ENCODE measurements at places on chromosomes 2 and 18. TPM values are rescaled to one million over a fixed set of nuclear protein-coding genes. Genes with fewer than 3 reads are reported as not detected.

CUL3 gene
- polyA plus RNA-seq = 107 TPM

CD207 gene
- polyA plus RNA-seq = not detected

ACMSD gene
- polyA plus RNA-seq = 1.1 TPM

CLHC1 gene
- polyA plus RNA-seq = 21.5 TPM

NTSR2 gene
- 3.5 TPM for polyA plus RNA-seq

AQP12B gene
- polyA plus RNA-seq = 0.44 TPM

LYG1 gene
- polyA plus RNA-seq = 1.7 TPM

IL36RN gene
- polyA plus RNA-seq = not detected

SKA1 gene
- polyA plus RNA-seq = 3.5 TPM

ADD2 gene
- polyA plus RNA-seq = 65.7 TPM

GRCh38 chr18:6109743-6110142, 214.4 kb upstream of the TMEM200C start:
- DNase-seq = no peak
- H3K27ac ChIP-seq = no peak overlapping the region
- H3K4me1 ChIP-seq = peaks cover 8% of the 10 kb centered on the region
- H3K4me3 ChIP-seq = no peak overlapping the region
- H3K27me3 ChIP-seq = no peaks in the 10 kb centered on the region
- no peaks in the 10 kb centered on the region for H3K36me3 ChIP-seq

GRCh38 chr18:77395953-77396352, 146.3 kb downstream of the GALR1 start:
- no peaks in the 10 kb centered on the region for H3K27me3 ChIP-seq
- no peak overlapping the region for H3K27ac ChIP-seq
- H3K4me3 ChIP-seq = no peak overlapping the region
- no peak for DNase-seq
- H3K4me1 ChIP-seq = no peaks in the 10 kb centered on the region
- H3K36me3 ChIP-seq = no peaks in the 10 kb centered on the region

GRCh38 chr2:150612957-150613710, 125.7 kb upstream of the RND3 start:
- no peaks in the 10 kb centered on the region for H3K4me1 ChIP-seq
- no peak overlapping the region for H3K27ac ChIP-seq
- no peak for DNase-seq
- H3K27me3 ChIP-seq = no peaks in the 10 kb centered on the region

DNA sequence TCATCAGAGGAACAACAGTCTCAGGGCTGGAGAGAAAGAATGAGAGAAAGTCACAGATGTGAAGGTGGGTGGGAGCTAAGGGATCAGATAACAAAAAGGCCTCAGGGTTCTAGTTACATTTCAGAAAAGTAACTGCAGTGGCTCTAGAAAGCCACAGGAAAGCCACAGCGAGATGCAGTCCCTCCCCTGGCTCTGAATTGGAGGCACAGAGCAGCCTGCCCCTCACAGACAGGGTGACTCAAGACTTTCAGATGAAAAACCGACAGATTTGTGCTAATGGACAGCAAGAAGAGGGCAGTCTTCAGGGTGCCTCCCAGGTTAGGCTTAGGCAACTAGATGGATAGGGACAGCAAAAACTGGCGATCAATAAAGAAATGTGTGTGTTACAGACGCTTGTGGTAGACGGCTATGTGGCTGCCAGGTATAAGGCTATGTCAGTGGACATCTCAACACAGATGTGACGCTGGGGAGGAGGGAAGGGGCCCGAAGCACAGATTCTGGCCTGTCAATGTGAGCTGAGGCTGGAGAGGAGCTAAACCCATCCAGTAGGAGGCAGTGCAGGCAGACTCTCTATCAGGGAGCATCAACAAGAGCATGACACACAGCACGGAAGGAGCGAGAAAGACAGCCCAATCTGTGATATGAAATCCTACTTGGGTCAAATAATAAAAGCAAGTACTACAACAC, 26.2 kb downstream of the UNC50 start:
- H3K4me1 ChIP-seq = no peaks in the 10 kb centered on the region
- no peaks in the 10 kb centered on the region for H3K27me3 ChIP-seq

GRCh38 chr2:120291401-120292311, 39.0 kb downstream of the RALB start:
- no peak overlapping the region for H3K4me3 ChIP-seq
- DNase-seq = no peak
- no peak overlapping the region for H3K27ac ChIP-seq
- peaks cover 10% of the 10 kb centered on the region for H3K36me3 ChIP-seq

DNA sequence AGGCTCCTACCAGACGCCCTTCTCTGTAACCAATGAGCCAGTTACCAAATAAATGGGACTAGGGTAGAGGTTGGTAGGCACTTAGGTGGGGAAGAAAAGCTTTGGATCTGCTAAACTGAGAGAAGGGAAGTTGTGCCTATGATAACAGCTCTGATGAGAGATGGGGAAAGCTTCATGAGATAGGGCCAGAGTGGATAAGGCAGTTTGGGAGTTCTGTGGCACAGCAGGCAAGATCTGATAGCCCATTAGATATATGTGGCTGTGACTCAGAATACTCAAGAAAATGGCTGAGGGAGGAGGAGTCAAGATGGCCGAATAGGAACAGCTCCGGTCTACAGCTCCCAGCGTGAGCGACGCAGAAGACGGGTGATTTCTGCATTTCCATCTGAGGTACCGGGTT, 99.8 kb downstream of the PDE11A start:
- no peak for DNase-seq
- H3K4me3 ChIP-seq = no peak overlapping the region
- H3K27me3 ChIP-seq = no peaks in the 10 kb centered on the region
- H3K4me1 ChIP-seq = no peaks in the 10 kb centered on the region
- H3K27ac ChIP-seq = no peak overlapping the region
- no peaks in the 10 kb centered on the region for H3K36me3 ChIP-seq

GRCh38 chr2:175025946-175026345, 20.8 kb upstream of the CHN1 start:
- no peak for DNase-seq
- no peaks in the 10 kb centered on the region for H3K36me3 ChIP-seq
- peaks cover 11% of the 10 kb centered on the region for H3K4me1 ChIP-seq
- H3K27me3 ChIP-seq = no peaks in the 10 kb centered on the region
- H3K4me3 ChIP-seq = no peak overlapping the region
- H3K27ac ChIP-seq = no peak overlapping the region

DNA sequence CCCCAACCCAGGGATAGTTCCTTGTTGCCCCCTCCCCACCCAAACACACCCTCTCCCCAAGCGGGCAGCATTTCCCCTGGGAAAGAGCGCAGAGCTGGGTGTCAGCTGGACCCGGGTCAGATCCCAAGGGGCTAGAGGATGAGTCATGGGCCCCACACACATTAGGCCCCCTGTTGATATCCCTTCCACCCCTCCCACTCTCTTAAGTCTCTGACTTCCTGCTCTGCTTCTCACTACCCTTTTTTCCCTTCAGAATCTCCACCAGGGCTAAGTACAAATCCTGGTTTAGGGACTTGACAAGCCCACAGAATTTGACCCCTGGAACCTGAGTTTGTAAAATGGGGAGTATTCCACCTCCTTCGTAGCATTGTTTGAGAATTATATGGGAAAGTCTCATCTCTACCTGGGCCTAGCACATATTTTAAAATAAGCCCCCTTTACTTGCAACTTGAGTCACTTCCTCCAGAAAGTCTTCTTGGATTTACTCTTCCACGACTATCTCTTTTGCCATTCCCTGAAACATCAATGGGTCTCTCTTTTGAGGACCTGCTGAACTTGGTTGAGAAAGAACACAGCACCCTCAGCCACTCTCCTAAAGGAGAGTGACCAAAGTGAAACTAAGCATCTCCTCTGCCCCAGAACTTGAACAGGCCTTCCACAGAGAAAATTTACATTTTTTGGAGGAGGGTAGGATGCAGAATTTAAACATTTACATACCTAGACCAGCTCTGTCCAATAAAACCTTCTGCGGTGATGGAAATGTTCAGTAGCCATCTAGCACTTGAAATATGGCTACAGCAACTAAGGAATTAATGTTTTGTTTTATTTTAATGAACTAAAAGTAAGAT, 4.7 kb downstream of the RTKN start:
- no peak for DNase-seq
- H3K36me3 ChIP-seq = peaks cover 14% of the 10 kb centered on the region
- peak overlapping the region; percentile 10 for H3K27ac ChIP-seq
- peak overlapping the region; percentile 63 for H3K4me3 ChIP-seq
- peaks cover 33% of the 10 kb centered on the region for H3K27me3 ChIP-seq
- peaks cover 51% of the 10 kb centered on the region for H3K4me1 ChIP-seq

GRCh38 chr2:183250472-183250871, 126.2 kb downstream of the NUP35 start:
- no peaks in the 10 kb centered on the region for H3K36me3 ChIP-seq
- DNase-seq = no peak
- H3K27ac ChIP-seq = no peak overlapping the region
- no peaks in the 10 kb centered on the region for H3K27me3 ChIP-seq
- peaks cover 3% of the 10 kb centered on the region for H3K4me1 ChIP-seq

- DNase-seq = no peak
- H3K4me1 ChIP-seq = peaks cover 50% of the 10 kb centered on the region
- H3K27me3 ChIP-seq = peaks cover 5% of the 10 kb centered on the region
- H3K27ac ChIP-seq = no peak overlapping the region
- H3K4me3 ChIP-seq = no peak overlapping the region
- peaks cover 49% of the 10 kb centered on the region for H3K36me3 ChIP-seq
Observed at GRCh38 chr2:241561832-241562231, 3.3 kb downstream of the BOK start.
